ENCODE measurements at places on chromosomes 5 and 9.

DNA sequence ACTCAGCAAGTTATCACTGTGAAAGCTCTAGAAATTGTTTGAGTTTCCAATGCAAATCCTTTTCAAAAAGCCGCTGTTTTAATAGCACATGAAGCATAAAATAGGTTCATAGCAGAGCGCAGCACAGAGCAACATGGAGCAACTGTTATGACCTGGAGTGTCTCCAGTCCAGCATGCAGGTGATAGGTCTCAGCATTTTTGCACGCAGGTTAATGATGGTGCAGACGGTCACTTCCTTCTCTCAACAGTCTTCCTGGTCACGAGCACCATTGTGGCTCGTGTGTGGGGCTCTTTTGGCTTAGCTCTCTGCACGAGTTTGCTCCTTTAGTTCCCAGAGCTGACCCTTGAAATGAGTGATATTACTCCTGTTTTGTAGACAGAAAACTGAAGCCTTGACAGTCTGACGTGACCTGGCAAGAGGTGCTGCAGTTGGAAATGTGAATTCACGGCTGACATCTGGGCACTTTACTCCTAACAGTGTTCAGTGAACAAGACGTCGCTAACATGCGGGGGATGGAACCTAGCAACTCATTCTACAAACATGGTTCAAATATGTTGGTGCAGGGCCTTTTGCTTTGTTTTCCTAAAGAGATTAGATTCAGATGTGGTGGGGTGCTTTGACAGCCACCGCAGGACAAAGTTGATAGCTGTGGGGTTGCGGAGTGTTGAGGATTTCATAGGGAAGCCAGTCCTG is 10.0 kb downstream of the TENT4A start:
- DNase-seq, result no peak

- no peak for DNase-seq
These were observed 25.5 kb downstream of the CTSL start for GRCh38 chr9:87751423-87751822.

DNA sequence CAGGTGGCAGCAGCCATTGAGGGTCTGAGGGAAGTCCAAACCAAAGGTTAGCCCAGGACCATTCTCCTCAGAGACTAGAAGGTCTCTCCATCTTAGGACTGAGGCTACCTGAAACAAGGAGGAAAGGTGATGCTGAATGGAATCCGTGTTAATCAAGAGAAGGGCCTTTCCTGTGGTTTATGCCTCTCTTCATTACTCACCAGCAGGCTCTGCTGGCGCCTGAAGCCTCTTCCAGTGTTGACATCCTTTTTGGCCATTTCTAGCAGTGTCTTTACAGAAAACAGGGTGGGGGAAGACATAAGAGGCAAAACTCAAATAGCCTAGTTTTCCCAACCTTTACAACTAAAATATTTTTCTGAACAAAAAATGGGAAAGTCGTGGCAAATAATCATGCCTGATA is 98.0 kb downstream of the ENC1 start:
- no peak for DNase-seq

- DNase-seq, result no peak
These were observed 28.5 kb upstream of the CETN3 start for GRCh38 chr5:90438100-90438499.

- DNase-seq, result no peak
These were observed 7.7 kb upstream of the NPM1 start for GRCh38 chr5:171379961-171380360.

DNA sequence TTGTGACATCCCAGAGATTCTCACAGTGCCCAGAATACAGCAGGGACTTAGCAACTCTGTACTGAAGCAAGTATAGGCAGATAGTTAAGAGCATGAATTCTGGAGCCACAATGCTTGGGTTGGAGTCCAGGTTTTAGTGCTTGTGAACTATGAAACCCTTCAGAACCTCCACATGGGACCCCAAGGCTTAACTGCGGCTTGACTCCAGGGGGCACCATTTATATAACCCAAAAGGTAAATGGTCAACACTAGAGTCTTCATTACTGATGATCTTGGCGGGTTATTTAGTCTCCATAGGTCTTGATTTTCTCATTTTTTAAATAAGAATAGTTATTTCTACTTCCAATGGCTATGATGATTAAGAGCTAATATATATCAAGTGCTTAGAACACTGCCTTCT is 390.3 kb downstream of the TAF11L14 start:
- no peak for DNase-seq

- no peak for DNase-seq
These were observed 212.2 kb downstream of the DENND1A start for GRCh38 chr9:123717581-123718175.

DNA sequence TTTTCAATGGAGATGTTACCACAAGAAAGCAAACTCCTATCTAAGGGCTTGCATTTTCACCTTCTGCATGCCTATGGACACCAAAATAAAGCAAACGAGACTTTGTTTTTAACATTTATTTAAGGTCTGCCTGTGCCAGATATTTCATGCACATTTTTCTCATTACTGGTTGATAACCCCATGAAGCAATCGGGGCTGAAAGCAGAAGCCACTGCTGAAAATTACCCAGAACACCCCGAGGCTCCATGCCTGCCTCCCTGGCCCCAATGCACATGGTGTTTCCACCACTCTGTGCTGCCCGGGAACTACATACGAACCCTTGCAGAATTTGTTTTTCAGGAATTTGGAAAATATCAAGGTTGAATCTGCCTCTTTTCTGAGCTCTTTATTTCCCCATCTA is 240.1 kb downstream of the NR2F1-AS1 start:
- no peak for DNase-seq

GRCh38 chr5:170254056-170254455 is 21.3 kb downstream of the C5orf58 start:
- peak; percentile 70 for DNase-seq

DNA sequence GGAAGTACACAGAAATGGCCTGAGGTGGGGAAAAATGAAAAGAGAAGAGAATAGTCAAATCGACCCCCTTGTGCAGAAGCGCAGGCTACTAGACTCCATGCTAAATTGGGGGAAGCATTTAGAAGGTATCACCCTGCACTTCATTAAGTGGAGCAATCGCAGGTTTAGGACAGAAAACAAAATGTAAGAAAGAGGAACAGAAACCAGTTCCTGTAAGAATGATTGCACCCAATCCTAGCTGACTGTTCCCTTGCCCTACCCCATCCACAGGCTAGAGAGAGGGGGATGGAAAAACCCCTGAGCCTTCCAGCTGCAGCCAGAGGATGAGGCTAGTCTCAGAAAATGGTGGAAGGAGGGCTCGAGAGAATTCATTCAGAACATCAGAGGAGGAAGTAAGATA is 23.9 kb upstream of the PPP1R2B start:
- DNase-seq, result no peak

GRCh38 chr5:141787376-141787775 is 90.8 kb downstream of the PCDH1 start:
- no peak for DNase-seq

DNA sequence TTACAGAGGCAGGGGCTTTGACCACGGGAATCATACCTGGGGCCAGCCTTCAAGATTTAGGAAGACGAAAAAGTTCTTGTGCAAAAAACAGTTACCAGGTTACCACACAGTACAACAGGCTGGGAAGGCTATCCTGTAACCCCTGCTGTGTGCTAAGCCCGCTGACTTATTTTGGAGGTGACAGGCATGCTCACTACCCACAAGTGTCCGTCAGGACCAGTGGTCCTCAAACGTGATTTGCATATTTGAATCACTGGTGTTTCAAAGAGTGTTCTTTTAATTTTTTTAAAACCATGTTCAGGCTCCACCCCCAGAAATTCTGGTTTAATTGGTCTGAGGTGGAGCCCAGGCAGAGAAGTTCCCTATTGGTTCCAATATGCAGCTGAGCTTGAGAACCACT is 146.6 kb downstream of the TTLL11 start:
- no peak for DNase-seq

DNA sequence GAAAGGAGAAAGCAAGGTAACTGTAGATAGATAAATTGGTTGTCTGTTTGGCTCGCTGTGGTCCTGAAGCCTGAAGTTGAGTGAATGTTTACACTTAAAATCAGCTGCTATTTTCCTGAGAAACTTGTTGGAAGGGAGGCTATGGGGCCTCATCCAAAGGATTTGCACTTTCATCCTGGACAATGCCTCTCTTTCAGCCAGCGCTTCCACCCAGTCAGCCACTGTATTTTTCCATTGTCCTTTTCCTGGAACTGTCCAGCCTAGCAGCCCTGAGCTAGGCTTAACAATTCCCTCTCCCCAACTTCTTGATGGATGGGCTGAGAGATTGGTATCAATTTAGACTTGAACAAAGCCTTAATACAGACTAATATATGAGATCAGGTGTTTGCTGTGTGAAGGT is 429.2 kb downstream of the DMAC1 start:
- no peak for DNase-seq

GRCh38 chr9:95127249-95128176 is 190.0 kb downstream of the FANCC start:
- DNase-seq, result peak; percentile 74

DNA sequence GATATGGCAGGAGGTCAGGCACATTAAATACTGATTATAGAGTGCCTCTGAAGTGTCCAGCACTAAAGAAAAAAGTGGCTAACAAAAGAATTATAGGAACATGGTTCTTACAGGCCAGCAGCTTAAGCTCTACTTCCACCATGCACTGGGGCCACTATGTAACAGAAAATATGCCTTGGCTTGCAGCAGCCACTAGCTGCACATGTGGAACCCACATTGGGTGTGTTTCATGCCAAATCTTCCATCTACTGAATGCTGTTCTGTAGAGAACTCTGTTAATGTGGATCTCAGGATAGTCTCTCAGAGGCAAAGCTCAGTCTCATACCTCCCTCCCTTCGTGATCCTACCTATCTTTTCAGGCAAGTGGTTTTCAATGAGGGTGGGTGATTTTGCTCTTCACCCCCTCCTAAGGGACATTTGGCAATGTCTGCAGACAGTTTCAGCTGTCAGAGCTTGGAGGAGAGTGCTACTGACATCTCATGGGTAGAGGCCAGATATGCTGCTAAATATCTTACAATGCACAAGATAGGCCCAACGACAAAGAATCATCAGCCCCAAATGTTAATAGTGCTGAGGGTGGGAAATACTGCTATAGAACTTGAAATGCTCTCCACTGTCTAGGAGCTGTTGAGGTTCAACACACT is 218.9 kb downstream of the TARS1 start:
- no peak for DNase-seq

DNA sequence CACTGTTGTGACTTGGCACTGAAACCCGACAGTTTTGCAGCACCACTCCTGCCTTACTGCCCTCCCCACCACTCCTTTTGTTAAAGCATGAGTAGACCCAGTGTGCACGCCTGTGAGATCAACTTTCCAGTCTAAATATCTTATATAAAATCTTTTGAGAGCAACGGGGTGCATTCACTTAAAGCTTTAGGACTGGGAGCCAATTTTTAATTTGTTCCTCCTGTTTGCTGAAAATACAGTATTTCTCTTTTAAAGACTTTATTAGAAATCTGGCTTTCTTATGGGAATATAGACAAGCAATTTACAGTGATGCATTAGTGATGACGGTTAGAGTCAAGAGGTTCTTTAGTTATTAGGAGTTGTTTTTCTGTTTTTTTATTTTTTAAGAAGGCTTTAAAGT is 397.5 kb downstream of the TMEM167A start:
- DNase-seq, result no peak

- DNase-seq, result no peak
These were observed 17.2 kb upstream of the SLC25A51 start for GRCh38 chr9:37921168-37921510.

GRCh38 chr9:84702471-84702870 is 32.9 kb downstream of the NTRK2 start:
- no peak for DNase-seq

DNA sequence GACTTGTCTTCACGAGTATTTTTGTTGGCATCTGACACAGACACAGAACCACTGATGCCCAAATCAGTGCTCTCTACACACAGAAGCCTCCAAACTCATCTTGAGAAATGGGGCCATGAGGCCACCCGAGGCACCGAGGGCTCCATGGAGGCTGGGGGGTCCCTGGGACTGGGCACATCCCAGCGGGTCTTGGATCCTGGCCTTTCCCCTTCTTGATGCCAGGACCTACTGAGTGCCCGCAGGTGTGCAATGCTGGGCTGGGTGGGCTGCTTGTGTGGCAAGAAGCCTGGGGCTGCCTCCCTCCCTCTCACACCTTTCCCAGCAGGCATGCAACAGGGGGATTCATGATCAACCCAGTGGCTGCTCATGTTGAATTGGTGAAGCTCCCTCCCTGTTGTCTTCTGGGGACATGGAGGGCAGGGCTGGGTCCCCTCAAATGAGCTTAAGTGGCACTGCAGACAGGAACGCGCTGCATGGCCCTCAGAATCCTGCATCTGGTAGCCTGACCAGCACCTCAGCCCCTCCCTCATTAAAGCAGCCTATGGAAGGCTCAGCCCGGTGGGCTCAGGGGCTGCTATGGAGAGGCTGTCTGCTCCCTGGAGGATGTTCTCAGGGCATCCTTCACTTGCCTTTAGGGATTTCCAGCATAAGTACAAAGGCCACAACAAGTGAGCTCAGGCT is 63.7 kb upstream of the SIMC1 start:
- no peak for DNase-seq

DNA sequence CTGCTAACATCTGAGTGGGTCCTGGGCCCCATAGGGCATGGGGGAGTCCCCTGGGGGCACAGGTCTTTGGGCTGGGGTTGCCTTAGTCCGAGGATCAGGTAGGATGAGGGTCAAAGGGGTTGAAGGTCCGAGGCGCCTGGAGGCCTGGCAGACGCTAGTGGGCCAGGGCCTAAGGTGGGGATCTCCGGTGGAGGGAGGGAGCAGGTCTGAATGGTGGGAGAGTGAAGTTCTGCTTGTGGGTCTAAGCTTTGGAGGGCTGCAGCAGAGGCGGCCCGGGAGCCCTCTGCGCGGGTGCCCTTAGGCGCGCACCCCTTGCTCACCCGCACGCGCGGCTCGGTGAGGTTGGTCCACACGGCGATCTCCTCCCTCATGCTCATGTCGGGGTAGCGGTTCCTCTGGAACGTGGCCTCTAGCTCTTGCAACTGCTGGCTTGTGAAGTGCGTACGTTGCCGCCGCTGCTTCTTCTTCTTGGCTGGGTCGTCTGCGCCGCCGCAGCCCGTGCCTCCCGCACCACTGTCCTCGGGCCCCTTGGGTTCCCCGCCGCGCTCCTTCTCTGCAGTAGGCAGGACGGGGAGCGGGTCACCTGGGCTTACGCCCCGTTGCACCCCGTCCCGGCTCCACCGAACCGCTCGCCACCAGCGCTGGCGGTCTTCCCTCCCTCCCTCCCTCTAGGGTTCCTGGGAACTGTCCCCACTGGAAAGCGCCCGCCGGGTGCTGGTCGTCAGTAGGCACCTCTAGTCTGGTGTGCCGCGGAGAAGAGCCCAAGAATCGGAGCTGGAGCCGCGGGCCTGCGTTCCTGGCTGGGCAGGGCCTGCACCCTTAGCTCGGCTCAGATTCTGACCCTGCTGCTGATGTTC is 2.8 kb downstream of the PITX1 start:
- no peak for DNase-seq

DNA sequence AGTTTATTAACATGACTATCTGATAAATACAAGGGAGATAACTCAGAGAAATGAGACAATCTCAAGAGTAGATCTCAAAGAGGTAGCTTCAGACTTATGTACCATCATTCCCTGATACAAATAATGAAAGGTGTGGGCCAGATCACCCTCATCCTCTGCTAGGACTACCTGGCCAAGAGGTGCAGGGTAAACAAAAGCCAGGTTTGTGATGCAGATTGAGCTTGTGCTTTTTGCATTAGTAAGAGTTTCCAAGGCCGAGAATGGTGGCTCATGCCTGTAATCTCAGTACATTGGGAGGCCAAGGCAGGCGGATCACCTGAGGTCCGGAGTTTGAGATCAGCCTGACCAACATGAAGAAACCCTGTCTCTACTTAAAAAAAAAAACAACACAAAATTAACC is 8.9 kb upstream of the SPIN1 start:
- no peak for DNase-seq

GRCh38 chr5:54148858-54149257 is 161.5 kb downstream of the ARL15 start:
- DNase-seq, result no peak

GRCh38 chr5:96780626-96781025 is 27.1 kb downstream of the ERAP1 start:
- no peak for DNase-seq

Measured in activated CD4-positive, alpha-beta T cell treated with anti-CD3 and anti-CD28 coated beads, Interleukin-2, Interleukin-4, amounts not matched to agents 100 ng/mL and 50 ng/mL, durations not matched to agents 16 hours and 8 hours (primary cell).